Stimulated activated CD8-positive, alpha-beta memory T cell treated with anti-CD3 and anti-CD28 coated beads, Interleukin-7, amount 100 ng/mL, for 1 hour (primary cell): ENCODE measurements at places on chromosomes 1 and 21.

DNA sequence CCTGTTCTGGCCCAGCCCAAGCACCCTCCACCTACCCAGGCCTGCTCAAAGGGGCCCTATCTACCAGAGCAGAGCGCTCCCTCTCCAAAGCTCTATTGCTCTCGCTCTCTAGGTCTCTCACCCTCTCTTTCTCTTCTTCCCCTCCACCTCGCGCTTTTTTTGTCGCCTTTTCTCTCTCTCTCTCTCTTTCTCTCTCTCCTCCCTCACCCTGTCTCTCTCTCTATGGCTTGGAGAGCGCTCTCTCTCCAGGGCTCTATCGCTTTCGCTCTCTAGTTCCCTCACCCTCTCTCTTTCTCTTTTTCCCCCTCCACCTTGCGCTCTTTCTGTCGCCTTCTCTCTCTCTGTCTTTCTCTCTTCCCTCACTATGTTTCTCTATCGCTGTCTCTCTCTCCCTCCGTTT is 3.4 kb upstream of the ZNF678 start:
- DNase-seq, result no peak

- DNase-seq, result no peak
Measured at GRCh38 chr1:200248541-200248940, 161.3 kb downstream of the ZNF281 start.

GRCh38 chr1:22922640-22923039 is 50.0 kb downstream of the LACTBL1 start:
- no peak for DNase-seq

DNA sequence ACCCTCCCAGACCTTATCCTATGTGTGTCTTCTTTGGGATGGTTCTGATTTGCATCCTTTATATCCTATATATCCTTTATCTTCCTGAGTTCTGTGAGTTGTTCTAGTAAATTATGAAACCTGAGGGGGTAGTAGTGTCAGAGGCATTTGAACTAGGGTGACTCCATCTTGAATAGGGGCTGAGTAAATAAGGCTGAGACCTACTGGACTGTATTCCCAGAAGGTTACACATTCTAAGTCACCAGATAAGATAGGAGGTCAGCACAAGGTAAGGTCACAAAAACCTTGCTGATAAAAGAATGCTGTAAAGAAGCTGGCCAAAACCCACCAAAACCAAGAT is 50.6 kb downstream of the SUSD4 start:
- DNase-seq, result no peak

DNA sequence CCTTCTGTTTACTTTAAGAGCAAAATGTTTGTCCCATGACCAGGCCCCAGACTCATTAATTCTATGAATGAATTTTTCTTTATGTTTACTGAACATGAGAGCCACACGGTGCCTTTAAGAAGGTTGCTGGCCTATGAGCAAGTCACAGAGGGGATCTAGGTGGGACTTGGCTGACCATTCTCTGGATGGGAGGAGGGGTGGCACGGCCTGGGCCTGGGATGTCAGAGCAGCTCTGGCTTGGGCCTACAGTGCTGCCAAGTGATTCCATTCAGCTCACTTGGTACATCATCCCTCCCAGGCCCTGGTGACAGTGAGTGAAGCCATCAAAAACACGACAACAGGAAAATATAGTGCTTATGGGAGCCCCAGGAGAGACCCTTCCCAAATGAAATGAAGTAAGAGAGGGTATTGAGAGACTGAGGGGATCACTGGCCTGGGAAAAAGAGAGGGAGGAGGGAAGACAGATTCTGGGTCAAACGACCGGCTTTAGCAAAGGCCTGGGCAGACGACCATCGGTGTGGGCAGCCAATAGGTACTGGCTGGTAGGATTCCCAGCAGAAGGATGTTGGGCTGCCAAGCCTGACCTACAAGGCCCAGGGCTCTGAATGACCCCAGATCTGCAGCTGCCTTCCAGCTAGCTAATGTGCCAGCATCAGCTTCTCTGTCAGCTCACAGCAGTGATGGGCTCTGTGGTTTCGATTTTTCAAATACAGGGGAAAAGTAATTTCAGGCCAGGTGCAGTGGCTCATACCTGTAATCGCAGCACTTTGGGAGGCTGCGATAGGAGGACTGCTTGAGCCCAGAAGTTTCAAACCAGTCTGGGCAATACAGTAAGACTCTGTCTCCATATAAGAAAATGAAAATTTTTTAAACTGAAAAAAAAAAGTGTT is 3.3 kb downstream of the TMEM53 start:
- no peak for DNase-seq

DNA sequence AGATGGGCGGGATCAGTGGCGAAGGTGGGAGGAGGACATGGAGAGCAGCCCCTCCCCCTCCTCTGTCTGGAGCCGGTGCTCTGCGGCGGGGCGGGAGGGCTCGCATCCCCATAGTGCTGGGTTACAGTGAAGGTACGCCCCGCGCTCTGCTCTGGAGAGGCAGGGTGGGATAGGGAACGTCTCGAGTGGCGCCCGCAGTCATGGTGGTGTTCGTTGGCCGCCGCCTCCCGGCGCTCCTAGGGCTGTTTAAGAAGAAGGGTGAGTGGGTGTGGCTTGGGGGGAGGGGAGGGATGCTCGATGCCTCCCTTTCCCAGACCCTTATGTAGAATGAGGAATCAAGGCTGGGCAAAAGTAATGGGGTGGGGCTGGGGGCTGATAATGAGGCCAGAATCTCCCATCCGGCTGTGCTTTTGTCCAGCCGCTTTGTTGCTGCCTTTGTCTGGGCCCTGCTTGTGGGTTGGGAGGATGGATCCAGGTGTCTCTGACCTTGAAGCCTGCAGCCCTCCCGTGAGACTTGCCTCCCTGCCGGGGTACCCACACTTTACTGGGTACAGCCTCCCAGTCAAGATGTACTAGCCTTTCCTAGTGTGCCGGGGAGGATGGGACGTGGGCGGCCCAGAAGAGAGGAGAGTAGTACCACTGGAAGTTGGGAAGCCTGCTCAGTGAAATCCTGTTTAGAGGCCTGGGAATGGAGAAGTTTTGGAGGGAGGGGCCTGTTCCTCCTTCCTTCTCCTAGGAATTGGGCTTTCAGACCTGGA is 51.4 kb downstream of the YARS1 start:
- DNase-seq, result no peak

- DNase-seq, result no peak
Measured at GRCh38 chr1:214499732-214500131, 51.7 kb downstream of the PTPN14 start.

- no peak for DNase-seq
Measured at GRCh38 chr1:28436211-28436769, 66.8 kb downstream of the PHACTR4 start.

- DNase-seq, result no peak
Measured at GRCh38 chr1:96416701-96417444, 304.7 kb upstream of the PTBP2 start.

DNA sequence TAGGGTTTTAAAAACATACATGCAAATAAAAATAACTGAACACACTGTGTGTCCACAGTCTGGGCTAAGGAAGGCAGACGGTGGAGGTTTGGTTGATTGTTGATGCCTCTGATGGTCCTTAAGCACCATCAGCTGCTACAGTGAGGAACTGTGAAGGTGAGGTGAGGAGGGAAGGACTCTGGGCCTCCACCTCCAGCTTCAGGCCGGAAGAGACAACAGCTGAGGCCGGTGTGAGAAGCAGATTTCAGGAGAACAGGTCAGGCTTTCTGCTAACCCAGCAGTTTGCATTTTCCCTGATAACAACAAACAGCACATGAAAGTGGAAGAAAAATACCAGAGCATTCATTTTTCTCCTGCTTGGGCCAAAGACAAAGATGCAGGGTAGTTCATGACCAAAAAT is 189.9 kb upstream of the AJAP1 start:
- no peak for DNase-seq

- no peak for DNase-seq
Measured at GRCh38 chr1:1212780-1213344, 1.1 kb downstream of the TNFRSF4 start.

- DNase-seq, result no peak
Measured at GRCh38 chr1:81115422-81115821, 685.3 kb upstream of the ADGRL2 start.

GRCh38 chr1:56215771-56216170 is 363.6 kb downstream of the PLPP3 start:
- no peak for DNase-seq
